ENCODE measurements at places on chromosomes 1 and 21.

DNA sequence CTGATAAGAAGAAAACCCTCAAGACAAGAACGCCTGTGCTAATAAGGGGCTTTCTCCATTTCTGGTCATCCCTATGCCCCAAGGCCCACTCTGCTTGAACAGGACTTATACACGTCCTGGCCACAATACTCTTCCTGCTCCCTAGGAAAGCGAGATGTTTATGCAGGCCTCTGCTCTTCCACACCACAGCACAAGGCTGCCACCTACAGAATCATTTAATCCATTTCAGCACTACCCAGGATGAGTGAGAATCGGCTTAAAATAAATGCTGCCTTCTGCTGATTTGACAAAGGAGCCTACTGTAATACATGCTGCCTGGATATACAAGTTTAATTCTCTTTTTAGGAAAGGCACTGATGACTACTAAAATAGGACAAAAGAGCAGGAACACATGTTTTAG, 29.4 kb downstream of the FRRS1 start:
- no peak for DNase-seq

GRCh38 chr1:220527279-220527907, 543 bp upstream of the MARK1 start:
- no peak for DNase-seq

DNA sequence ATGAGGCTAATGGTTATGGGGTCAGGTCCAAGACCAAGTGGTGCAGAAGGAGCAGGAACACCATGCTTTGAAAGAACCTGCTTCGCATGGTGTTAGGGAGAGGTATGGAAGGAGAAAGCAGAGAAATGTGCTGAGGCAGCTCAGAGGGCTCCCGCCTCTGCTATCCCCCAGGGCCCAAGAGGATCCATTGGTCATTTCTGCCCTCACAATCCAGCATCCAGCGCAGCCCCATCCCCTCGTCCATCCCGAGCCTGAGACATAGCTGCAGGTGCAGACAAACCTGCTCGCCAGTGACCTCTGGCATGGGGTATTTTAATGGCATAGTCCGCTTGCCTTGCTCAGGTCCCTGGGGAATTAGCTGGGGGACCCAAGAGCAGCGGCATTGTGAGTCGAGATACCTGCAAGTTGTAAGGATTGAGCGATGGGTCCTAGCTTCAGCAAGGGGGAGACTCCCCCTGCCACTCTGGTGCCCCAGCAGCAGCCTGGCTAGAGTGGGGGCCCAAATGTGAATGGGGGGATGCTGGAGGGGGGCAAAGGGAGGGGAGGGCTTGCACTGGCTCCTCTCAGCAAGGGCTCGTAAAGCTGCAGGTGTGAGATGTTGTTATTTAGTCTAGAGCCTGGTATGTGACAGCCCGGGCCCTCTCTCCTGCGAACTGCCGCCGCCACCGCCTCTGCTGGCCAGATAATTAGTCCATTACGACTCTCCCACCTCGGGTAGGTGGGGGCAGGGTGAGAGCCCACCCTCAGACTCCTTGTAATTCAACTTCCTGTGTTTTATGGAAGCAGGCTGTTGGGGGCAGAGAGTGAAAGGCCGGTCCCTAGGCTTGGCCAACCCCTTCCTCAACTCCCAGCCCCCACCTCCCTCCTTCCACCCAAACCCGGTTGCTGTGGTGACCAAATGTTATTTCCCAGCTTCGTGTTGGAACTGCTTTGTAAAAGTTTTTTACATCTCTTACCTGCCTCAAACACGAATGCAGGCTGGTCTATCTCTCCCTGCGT, 118.8 kb downstream of the RNF220 start:
- no peak for DNase-seq

DNA sequence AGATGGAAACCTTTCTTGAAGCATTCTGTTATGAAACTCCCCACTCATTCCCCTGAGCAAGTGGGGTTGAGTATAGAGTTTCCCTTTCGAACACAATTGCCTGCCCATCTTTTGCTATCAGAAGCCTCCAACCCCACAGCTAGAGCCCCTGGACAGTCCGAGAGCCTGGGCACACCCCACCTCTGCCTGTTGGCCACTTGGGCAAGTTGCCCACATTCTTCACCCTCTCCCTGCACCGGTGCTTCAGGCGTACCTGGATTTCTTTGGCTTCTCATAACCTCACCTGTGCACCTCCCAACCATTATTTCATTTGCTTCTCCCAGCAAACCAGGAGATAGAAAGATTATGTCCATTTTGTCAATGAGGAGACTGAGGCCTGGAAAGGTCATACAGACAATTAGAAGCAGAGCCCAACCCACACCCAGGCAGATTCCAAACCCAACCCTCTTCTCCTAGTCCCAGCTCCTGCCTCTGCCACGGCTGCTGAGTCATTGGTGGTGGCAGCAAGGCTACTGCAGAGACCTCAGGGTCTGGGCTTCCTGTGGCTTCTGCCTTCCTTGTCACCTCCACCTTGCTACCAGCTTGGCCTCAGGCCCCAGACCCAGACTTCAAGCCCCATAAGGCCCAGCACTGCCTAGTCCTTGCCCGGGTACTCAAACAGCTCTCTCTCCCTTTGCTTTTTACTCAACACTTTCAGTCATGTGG, 118.7 kb upstream of the ZBTB40 start:
- no peak for DNase-seq

GRCh38 chr21:23281917-23282316, 2283.7 kb downstream of the NCAM2 start:
- DNase-seq = no peak

DNA sequence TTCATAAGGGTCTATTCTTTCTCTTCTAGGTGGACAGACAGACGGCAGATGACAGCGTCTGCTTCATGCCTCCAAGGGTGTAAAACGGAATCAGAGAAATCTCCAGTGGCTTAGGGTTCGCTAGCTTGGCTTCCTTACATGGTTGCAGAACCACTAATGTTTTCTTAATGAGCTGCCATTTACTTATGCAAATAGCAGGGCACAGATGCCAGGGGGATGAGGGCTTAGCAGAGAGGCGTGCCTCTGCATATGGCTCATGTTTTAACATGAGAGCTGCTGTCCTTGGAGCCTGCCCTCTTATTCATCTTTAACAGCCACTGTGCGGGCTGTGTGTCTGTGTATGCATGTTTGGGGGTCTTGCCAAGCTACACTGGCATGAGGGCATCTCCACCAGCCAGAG, 119.6 kb downstream of the IER5 start:
- DNase-seq = no peak

DNA sequence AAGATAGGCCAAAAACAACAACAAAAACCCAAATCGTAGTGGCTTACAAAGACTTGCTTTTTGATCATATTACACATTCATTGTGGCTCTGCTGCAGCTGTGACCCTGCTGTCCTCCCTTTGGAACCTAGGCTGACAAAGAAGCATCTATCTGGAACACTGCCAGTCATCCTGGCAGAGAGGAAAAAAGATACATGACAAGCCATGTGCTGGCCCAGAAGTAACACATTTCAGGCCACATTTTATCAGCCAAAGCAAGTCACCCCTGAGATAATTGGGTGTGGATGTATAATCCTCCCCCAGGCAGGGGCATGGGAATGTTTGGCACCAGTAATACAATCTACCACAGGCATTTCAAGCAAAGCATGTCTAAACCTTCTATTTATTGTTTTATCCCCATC, 37.2 kb upstream of the AGO1 start:
- DNase-seq = no peak

GRCh38 chr1:151070474-151071276, at the start of gene GABPB2:
GABPB2 (plus strand) TSS chr1:151070761; CDS start chr1:151088190, 17,429 bp downstream.
- peak; percentile 81 for DNase-seq

All from T-helper 9 cell (primary cell).